ENCODE measurements at places on chromosomes 13 and 19.

DNA sequence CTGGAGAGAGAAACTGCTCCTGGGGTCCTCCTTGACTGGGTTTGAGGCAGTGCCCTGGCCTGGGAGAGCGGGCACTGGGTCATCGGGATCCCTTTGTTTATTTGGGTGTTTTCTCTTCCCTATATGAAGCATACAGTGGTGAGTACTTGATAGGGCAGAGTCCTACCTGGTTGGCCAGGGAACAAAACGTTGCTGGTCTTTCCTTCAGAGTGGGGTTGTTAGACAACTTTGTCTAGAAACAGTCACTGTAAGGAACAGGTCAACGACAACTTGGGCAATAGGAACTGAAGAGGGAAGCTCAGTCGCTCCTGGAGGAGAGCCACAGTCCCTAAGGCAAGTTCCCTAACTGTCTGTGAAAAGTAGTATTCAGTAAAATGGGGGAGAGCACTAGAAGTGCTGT, 550 bp upstream of the OLFM4 start:
- no peak for DNase-seq

GRCh38 chr13:76711550-76712182, 174.5 kb downstream of the KCTD12 start:
- no peak for DNase-seq

GRCh38 chr19:17488593-17489391, 18.5 kb downstream of the SLC27A1 start:
- no peak for DNase-seq

GRCh38 chr13:97325738-97326137, 103.6 kb downstream of the MBNL2 start:
- no peak for DNase-seq

GRCh38 chr19:2243274-2244124, 5.6 kb upstream of the AMH start:
- DNase-seq = no peak

- no peak for DNase-seq
Measured at GRCh38 chr19:48452289-48453190, 2.8 kb upstream of the KCNJ14 start.

GRCh38 chr19:15469513-15470297, 5.4 kb upstream of the RASAL3 start:
- peak; percentile 9 for DNase-seq

- DNase-seq = no peak
Measured at GRCh38 chr19:45445139-45445538, 21.4 kb upstream of the ERCC1 start.

Measured in NCI-H1105 treated with DMSO at 0.1 percent for 48 hours (cell line).